ENCODE measurements at places on chromosomes 7 and 10. TPM values are rescaled to one million over a fixed set of nuclear protein-coding genes. Genes with fewer than 3 reads are reported as not detected.

DNA sequence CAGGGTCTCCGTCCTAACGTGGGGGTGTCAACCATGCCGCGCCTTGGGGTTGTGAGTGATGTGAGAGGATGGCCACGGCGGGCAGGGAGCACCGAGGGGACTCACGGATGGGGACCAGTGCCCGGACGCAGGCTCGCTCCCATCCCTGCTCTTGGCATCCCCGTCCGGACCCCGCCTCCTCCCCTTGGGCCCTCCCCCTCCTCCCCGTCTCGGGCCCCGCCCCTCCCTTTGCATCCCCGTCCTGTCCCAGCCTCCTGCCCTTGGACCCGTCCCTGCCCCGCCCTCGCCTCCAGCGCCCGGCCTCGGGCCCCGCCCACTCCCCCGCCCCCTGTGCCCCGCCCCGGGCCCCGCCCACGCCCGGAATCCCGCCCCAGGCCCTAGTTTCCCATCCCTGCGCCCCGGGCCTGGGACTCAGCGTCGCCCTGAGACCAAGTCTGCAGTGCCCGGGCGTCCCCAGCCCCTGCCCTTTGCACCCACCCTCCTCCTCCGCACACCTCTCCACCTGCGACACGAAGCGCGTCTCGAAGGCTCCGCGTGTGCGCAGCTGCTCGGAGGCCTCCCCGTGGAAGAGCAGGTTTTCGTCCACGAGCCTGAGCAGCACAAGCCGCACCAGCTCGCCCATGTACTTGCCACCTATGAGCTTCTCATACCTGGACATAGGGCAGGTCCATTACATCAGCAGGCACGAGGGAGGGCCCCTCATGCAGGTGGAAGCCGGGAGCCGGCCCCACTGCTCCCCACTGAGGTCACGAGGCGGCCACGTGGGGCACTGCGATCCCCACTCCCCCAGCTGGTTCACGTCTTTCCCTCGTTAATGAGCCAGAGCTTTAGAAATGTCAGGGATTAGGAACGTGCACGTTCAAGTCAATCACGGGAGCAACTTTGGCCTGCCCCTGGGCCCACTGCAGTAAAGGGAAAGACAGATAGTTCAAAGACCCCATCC is 5.1 kb upstream of the MYL7 start:
- no peaks in the 10 kb centered on the region for H3K36me3 ChIP-seq
- peaks cover 25% of the 10 kb centered on the region for H3K27me3 ChIP-seq
- peaks cover 20% of the 10 kb centered on the region for H3K4me1 ChIP-seq
- peak overlapping the region; percentile 82 for H3K27ac ChIP-seq
- DNase-seq = peak; percentile 98

GRCh38 chr7:91187061-91187460 is 77.2 kb upstream of the FZD1 start:
- no peaks in the 10 kb centered on the region for H3K27me3 ChIP-seq
- no peak overlapping the region for H3K4me3 ChIP-seq
- H3K27ac ChIP-seq = no peak overlapping the region
- DNase-seq = no peak
- H3K36me3 ChIP-seq = no peaks in the 10 kb centered on the region

- H3K4me3 ChIP-seq = no peak overlapping the region
- no peak for DNase-seq
- H3K27ac ChIP-seq = no peak overlapping the region
- peaks cover 22% of the 10 kb centered on the region for H3K4me1 ChIP-seq
These were observed 129.3 kb upstream of the JCAD start for GRCh38 chr10:30188556-30189237.

DNA sequence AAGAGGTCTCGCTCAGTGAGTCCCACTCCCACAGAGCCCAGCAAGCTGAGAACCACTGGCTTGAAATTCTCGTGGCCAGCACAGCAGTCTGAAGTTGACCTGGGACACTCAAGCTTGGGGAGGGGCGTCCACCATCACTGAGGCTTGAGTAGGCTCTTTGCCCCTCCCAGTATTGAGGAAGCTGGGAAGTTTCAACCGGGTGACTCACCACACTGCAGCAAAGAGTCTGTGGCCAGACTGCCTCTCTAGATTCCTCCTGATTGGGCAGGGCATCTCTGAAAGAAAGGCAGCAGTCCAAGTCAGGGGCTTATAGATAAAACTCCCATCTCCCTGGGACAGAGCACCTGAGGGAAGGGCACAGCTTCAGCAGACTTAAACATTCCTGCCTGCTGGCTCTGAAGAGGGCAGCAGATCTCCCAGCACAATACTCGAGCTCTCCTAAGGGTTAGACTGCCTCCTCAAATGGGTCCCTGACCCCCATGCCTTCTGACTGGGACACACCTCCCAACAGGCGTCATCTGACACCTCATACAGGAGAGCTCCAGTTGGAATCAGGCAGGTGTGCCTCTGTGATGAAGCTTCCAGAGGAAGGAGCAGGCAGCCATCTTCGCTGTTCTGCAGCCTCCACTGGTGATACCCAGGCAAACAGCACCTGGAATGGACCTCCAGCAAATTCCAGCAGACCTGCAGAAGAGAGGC is 970.9 kb upstream of the LRRN3 start:
- no peaks in the 10 kb centered on the region for H3K4me1 ChIP-seq
- H3K27me3 ChIP-seq = no peaks in the 10 kb centered on the region
- H3K27ac ChIP-seq = no peak overlapping the region
- no peaks in the 10 kb centered on the region for H3K36me3 ChIP-seq

DNA sequence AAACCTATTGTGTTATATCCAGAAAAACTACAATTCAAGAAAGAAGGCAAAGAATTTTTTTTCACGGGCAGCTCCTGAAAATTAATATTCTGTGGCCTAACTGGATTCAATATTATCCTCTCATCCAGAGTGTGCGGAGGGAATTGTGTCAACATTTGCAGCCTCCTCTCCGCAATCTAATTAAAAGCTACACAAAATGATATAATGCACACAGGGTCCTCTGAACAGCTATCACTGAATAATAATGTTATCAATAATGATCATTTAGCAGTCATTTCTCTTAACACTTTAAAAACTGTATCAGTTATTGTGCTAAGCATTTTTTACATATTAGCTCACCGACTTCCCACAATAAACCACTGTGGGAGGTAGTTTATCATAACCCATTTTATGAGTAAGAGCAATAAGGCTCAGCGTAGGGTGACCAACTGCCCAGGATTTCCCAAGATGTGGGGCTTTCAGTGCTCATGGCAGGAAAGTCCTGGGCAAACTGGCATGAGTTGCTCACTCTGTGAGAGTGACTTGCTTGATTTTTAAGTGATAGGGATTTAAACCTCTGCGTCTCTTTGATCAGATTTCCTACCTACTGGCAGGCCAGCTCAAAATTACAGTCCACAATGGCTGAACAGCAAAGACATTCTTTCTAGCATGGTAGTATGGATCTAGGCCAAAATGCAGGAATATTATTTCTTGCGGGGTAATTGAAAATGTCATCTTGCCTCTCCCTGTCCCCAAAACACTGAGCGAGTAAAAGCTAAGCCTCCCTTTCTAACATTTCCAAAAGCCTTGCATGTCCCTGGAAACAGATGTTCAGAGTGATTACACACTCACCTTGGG is 65.7 kb downstream of the AOAH start:
- H3K4me3 ChIP-seq = no peak overlapping the region
- peaks cover 25% of the 10 kb centered on the region for H3K4me1 ChIP-seq
- H3K27me3 ChIP-seq = no peaks in the 10 kb centered on the region
- H3K27ac ChIP-seq = peak overlapping the region; percentile 67
- no peak for DNase-seq

DNA sequence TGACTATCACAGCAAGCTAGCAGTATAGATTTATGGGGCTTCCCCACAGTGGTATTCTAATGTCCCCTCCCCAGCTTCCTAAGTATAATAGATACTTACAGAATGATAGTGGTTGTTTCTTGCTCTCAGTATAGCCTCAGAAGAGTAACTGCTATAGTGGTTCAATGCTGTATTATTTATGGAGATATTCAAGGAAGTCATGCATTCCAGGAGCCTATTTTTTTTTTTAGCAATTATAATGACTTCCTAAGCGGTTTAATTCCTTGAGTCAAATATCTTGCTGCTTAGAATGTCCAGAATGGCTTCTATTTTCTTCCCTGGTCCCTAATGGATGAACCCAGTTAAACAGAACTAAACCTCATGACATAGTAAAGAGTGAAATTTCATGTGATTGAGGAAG is 451.5 kb upstream of the SEMA3D start:
- no peaks in the 10 kb centered on the region for H3K27me3 ChIP-seq
- no peak overlapping the region for H3K27ac ChIP-seq
- no peaks in the 10 kb centered on the region for H3K4me1 ChIP-seq
- no peak overlapping the region for H3K4me3 ChIP-seq
- H3K36me3 ChIP-seq = no peaks in the 10 kb centered on the region

DNA sequence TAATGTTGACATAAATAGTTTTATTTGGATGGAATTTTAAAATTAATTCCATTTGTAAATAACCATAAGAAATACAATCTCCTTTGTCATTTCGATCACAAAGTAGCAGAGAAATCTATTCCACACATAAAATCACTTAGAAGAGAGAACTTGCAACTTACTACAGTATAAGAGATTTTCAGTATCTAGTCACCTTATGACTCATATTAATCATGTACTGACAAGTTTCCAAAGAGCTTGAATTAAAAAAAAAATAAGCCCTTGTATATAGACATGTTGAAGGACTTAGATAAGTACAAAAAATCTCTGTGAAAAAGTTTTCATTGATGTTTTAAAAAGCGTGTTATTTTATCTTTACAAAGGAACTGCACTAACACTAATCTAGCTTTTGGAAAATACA is 207.1 kb upstream of the ETV1 start:
- no peak overlapping the region for H3K27ac ChIP-seq
- H3K4me1 ChIP-seq = no peaks in the 10 kb centered on the region
- no peak overlapping the region for H3K4me3 ChIP-seq

DNA sequence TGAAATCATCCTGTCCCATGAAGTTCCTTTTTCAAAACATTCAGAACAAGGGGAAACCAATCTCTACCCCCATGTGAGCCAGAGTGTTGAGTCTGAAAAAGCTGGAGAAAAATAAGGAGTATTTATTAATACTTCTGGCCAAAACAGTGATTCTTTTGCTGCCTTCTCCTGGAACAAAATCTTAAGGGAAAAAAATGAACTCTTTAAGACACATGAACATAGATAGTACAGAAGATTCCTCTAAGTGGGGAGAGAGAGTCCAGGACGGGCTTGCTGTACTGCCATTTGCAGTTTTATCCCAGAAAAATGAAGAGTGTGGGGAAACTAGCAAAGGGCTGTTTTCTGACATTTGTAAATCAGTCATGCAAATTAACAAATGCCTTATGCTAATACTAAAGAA is 173.4 kb upstream of the CELF2 start:
- no peak for DNase-seq
- H3K4me3 ChIP-seq = no peak overlapping the region
- H3K27me3 ChIP-seq = no peaks in the 10 kb centered on the region
- no peaks in the 10 kb centered on the region for H3K36me3 ChIP-seq

DNA sequence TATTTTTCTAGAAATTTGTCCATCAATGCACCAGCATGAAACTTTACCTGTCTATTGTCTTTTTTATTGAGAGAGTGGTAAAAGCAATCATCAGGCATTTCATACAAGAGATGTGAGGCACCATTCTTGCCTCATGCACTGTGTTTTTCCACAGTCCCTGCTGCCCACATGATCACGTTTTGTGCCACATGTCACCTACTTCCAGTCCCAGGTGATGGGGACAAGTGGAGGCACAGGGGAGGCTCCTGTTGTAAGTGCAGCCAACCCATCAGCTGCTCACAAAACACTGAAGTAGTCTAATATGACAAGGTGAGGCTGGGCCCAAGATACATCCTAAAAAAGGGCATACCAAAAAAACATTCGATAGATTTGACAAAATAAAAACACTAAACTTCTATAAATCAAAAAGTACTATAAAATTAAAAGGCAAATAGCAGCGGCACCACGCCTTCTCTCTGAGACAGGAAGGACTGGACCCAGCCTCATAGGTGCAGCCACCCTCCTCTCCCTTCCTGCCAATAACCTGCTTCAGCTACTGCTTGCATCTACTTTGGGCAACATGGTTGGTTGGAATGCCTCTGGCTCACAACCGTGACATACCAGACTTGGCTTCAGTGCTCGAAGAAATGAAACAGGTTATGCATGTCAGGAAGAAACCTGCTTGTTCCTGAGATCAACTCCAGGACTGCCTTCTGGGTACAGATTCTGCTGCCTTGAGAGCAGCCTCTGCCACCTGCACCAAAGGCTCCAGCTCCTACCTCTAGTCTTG is 2.3 kb downstream of the ZC3HAV1L start:
- no peaks in the 10 kb centered on the region for H3K4me1 ChIP-seq
- no peak overlapping the region for H3K27ac ChIP-seq
- H3K36me3 ChIP-seq = peaks cover 4% of the 10 kb centered on the region
- H3K4me3 ChIP-seq = no peak overlapping the region

DNA sequence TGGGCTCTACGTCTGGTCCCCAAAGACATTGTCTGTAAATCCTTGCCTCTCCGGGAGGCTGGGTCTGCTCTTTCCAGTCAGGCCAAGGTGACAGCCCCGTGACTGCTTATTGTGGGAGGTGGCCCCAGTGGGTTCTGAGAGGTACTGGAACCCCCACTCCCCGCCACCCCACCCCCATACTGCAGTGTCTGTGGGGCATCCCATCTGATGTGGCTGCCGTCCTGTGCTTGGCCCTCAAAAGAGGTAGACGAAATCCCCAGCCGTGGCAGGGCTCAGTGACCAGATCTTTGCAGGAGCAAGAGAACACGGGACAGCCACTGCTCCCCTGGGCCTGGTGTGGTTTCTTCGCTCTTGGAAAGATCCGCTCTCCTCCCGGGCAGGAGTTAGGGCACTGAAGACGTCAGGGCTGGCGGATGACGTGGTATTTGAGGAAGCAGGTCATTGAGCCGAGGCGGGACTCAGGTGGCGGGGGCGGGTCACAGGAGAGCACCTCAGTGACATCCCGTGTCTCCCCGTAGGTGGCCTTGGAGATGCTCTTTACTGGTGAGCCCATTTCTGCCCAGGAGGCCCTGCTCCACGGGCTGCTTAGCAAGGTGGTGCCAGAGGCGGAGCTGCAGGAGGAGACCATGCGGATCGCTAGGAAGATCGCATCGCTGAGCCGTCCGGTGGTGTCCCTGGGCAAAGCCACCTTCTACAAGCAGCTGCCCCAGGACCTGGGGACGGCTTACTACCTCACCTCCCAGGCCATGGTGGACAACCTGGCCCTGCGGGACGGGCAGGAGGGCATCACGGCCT is 20.7 kb downstream of the ECHDC3 start:
- no peaks in the 10 kb centered on the region for H3K27me3 ChIP-seq
- H3K27ac ChIP-seq = no peak overlapping the region
- H3K36me3 ChIP-seq = no peaks in the 10 kb centered on the region
- no peak overlapping the region for H3K4me3 ChIP-seq
- H3K4me1 ChIP-seq = no peaks in the 10 kb centered on the region

- no peak overlapping the region for H3K27ac ChIP-seq
These were observed 73.1 kb upstream of the PDE1C start for GRCh38 chr7:32143301-32143700.

The SPDYE11 gene
- total RNA-seq = not detected

The SPAG6 gene
- 1.2 TPM for total RNA-seq

The STAM gene
- total RNA-seq = 35.6 TPM

The DDX21 gene
- total RNA-seq = 67.3 TPM

The TAC1 gene
- not detected for total RNA-seq

The PRF1 gene
- not detected for total RNA-seq

The OLAH gene
- not detected for total RNA-seq

Data from endodermal cell (in vitro differentiated cells).